NCI-H1436 (cell line): ENCODE measurements at places on chromosomes 5 and 9.

- no peak for DNase-seq
These were observed 885 bp upstream of the MLLT3 start for GRCh38 chr9:20623021-20623747.

- DNase-seq = no peak
These were observed 375.5 kb downstream of the CDH9 start for GRCh38 chr5:26662806-26663360.

DNA sequence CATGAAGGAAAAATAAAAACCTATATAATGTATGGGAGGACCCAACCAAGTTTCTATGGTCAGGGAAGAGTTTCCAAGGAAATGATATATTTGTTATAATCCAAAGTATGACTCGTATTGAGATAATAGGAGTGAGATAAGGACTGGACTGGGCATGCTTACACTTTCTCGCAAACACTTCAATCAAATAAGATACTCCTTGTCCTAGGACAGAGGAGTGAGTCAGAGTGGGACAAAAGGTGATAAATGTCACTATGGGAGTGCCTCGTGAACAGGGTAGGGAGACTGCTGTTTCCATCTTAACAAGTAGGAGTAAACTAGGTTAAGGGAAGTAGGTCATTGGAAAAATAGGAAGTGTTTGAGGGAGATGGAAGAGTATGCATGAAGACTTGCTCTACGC is 47.2 kb downstream of the MACIR start:
- DNase-seq = no peak

DNA sequence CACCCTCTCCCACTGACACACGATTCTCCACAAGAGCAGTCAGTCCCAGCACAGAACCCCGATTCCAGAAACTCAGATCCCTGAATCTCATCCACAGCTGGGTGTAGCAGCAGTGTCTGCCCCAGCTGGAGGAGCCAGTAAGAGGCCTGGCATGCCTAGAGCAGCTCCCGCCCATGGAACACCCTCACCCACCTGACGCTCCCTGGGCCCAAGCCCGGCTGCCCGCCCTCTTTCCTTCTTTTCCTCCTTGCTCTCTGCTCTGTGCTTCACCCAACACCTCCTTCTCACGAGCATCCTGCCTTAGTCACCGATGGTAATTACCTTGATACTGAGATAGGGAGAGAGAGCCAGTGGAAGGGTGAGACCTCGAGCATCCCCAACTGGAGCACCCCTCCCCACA is 8.7 kb downstream of the PCDH1 start:
- no peak for DNase-seq

- DNase-seq = no peak
These were observed 11.9 kb upstream of the AQP7 start for GRCh38 chr9:33414268-33414667.

DNA sequence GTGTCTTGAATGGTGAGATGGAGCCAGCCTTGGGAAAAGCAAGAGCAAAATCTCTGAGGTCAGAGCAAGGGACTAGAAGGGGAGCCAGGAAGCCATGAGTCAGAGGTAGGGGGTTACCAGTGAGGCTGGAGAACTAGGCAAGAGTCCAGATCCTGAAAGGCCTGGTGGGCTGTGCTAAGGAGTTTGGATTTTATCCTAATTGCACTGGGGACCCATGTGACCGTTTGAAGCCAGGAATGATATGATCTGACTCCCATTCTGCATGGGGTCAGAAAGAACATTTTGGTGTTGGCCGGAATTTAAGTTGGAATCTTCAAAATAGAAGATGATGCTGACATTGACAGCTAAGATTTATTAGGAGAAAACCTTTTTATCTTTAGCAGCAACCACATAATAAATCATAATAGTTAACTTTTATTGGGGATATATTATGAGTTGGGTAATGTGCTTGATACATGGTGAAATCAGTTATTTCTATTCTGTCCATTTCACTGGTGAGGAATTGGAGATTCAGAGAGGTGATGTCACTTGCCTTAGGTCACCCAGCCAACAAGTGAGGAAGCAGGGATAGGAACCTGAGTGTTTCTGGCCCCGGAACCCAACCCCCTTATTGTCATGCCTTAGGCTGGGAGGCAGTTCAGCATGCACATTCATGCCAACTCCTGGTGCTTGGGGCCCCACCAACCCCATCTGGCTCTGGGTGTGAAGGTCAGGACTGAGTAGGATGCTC is 61.5 kb upstream of the RARS1 start:
- no peak for DNase-seq

DNA sequence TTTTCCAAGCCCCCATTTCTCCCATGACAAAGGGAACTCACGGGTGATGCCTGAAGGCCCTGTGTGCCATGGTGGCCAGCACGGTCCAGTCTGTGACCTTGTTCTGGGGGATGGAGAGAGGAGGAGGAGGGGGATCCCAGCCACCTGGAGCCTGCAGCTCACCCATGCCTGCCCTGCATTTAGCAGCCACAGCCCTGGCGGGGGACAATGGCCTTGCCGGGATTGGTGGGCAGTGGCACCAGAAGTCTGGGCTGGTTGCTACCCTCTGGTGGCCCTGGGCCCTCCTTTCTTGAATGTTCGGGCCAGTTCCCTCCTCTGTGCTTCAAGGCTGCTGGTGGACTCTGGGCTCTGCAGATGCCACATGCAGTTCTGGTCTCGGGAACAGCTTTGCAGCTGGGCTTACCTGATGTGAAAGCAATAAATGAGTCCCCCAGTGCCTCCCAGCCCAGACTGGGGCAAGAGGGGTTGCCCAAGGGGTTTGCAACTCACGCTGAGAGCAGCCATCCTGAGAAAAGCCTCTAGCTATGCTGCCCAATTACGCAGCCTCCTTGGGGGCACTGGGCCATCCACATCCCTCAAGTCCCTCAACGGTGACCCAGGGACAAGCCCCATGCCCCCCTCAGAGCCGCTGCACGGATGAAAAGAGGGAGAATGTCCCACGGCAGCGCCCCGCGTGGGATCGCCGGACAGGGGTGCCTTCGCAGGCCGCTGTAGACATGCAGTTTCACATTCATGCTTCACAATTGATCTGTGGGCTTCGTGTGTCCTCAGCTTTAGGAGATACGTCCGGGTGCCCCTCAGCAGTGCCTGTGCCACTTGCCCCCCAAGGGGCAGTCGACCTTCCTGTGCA is 49.2 kb upstream of the FCN1 start:
- no peak for DNase-seq

GRCh38 chr5:39755986-39756385 is 331.2 kb upstream of the DAB2 start:
- DNase-seq = no peak

DNA sequence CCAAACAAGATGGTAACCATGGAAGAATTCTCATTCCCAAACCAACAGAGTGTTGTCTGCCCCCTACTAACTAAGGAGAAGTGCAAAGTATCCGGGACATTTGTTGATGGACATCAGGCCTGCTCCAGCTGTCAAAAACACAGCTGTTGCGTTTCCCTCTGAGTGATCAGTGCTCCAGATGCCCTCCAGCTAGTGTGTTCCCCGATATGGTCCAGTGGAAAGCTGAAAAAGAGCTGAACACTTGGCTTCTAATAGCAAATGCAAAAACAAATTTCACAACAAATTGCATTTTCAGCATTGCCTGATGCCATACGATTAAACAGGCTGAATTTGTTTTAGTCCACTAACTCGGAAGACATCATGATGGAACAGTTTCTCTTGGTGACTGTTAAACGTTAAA is 1398.7 kb downstream of the PTPRD start:
- no peak for DNase-seq

DNA sequence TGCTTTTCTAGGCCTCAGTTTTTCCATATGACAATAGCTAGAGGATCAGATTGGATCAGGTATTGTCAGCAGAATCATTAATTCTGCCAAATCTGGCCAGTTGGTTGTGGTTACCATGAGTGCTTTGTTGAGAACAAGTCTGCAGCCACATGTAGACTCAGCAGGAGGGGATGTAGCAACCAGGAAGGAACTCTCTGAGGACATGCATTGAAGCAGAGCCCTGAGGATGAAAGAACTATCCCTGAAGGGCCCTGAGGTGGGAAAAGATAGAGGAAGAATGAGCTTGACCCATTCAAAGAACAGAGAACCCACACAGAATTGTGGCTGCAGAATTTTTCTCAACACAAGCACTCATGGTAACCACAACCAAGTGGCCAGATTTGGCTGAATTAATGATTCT is 60.1 kb upstream of the AFAP1L1 start:
- DNase-seq = no peak

- DNase-seq = no peak
These were observed 140.2 kb upstream of the MYO10 start for GRCh38 chr5:17076272-17076671.

DNA sequence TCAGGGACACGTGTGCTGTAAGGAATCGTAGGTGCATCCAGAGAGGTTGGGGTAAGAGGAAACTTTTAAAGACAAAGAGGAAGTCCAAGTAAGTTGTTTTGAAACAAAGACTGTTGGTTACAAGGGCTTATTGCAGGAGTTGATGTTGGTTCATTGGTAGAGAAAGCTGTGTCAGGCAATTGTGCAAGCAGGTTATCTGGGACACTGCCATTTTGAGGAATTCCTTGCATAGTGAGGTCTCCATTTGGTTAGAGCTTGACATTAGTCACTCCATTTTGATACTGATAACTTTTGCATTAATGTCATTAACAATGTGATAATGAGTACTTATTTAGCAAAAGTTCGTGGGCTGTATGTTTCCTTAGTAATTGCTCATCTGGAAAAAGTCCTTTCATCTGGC is 24.9 kb downstream of the CNOT6 start:
- no peak for DNase-seq

DNA sequence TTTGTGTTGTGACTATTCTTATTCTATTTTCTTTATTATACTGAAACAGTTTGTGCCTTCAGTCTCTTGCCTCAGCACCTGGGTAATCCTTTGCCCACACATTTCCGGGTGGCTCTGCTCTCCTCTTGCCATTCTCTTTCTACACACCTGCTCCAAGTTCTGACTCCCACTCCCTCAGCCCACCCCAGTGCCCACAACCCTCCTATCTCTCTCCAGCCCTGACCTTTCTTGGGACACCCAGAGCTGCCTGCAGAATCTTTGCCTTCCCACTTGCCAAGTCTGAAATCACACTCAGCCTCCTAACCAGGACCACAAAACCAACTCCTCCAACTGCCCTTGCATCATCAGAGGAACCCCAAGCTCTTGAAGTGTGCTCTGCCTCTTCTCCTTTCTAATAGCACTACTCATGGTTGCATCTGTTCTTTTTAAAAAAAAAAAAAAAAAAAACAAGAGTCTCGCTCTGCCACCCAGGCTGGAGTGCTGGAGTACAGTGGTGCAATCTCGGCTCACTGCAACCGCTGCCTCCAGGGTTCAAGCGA is 4.1 kb downstream of the SWI5 start:
- DNase-seq = no peak

DNA sequence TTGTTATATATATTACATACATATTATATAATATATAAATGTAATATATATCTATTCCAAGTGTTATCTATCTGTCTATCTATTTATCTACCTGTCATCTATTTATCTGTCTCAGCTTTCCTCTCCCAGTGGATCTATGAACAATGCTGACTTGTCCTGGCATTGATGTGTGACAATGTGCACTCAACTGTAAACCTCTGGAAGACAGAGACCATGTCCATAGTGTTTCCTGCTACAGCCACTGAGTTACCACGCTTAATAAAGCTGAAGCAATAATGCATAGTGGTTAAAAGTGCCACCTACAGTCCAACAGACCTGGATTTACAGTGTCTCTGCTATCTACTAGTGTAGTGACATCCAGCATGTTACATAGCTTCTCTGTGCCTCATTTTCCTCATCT is 57.2 kb upstream of the TMED7 start:
- no peak for DNase-seq

DNA sequence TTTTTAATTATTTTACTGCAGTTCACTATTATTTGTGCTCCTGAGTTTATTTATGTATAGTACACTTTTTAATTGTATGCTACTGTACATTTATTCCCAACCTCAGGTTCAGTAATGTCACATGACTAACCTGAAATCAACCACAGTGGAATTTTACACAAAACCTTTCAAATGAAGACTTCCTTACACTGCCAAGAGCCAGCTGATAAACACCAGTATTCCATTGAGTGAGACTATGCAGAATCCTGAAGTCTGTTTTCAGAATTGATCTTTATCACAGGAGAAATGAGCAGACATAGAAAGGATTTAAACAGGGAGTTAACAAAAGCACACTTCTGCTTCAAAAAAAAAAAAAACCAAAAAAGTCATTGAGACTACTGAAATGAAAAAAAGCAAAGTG is 219.5 kb downstream of the PRR16 start:
- DNase-seq = no peak

- no peak for DNase-seq
These were observed 44.7 kb upstream of the PCSK5 start for GRCh38 chr9:75845806-75846205.

DNA sequence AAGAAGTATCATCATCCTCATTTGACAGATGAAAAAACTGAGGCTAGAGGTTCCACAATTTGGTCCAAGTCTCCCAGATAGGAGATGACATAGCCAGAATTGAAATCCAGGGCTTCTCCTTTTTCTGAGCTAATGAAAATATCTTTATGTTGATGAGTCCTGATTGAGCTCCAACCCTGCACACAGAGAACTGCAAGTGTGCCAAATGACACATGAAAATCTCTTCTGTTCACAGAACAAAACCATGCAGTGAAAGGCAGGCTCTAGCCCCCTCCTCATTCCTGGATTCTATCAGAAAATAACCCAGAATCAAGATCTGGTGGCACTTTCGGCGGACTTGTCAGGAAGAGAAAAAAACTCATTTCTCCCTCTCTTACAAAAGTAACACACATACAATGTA is 124.0 kb downstream of the GLIS3 start:
- DNase-seq = no peak

- DNase-seq = no peak
These were observed 216.8 kb upstream of the PANK3 start for GRCh38 chr5:168796000-168796399.

- DNase-seq = no peak
These were observed 28.7 kb downstream of the DNAJC21 start for GRCh38 chr5:34957857-34958690.

DNA sequence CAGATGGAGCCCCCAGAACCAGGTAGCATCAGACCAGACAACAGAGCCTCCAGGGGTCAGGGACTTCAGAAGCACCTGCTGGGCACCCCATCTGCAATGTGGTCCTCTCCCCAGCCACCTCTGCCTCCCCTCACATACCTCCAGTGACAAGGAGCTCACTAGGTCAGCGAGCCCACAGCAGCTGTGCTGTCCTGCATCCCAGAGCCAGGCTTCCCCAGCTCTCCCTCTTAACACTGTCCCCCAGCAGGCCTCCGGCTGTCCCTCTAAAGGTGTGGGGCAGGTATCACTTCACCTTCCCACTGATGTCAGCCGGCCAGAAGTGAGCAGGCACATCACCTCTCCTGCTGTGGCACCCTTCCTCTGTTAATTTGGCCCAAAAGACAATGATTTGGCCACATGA is 83.6 kb downstream of the LMX1B start:
- DNase-seq = no peak

DNA sequence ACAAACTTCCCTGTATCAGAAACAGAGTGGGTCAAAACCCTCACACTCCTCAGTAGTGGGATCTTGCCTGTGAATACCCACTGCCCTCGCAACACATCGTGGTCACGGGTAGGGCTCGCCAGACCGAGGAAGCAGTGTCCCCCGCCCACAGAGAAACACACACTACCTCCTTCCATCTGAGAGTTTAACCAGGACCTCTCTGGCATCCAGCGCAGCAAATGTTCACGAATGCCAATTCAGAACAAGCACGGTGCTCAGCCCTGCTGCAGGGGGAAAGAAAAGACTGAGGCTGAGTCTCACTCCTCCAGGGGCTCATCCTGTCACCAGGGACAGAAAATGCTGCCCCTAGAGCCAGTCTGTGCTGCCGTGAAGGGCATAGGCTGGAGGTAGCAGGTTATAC is 42.5 kb upstream of the SYNPO start:
- no peak for DNase-seq

- DNase-seq = no peak
These were observed 55.1 kb upstream of the PHYKPL start for GRCh38 chr5:178287791-178288105.
